ENCODE measurements at places on chromosomes 4 and X.

GRCh38 chr4:150123796-150124677, 45.8 kb downstream of the DCLK2 start:
- ATAC-seq, result no peak

GRCh38 chrX:68365341-68365740, 68.0 kb downstream of the OPHN1 start:
- ATAC-seq, result no peak

GRCh38 chrX:24427747-24428019, 37.4 kb upstream of the PDK3 start:
- no peak for ATAC-seq

DNA sequence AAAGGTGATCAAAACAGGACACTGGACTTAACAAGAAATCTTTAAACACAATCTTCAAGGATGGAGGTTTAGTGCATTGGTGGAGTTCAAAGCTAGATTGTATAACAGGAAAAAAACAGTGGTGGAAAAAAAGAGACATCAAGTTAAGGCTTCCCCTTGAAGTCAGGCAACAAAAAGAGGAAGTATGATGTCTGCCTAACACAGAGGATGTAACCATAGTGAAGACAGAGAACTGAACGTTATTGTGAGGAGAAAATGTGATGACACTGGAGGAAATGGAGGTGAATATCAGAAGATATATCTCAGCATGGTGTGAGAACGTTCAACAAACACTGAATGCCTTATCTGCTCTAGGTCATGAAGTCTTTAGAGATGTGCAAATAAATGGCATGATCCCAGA, 192.4 kb upstream of the AR start:
- ATAC-seq, result no peak

DNA sequence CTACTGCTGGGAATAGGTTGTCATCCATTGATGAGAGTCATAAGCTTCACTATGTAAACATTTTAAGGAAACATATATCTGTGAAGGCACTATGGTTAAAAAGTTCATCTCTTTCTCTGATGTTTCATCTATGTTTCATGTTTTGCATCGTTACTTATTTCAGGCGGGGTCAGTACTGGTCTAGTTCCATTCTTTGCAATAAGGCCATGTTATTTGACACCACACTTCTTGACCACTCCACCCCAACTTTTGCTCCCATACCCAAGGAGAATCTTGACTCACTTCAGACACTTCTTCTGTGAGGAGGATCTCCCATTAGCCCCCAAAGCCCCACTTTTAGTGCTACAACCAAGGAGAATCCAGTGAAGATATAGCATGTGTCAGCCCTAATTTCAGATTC, 119.4 kb downstream of the GRIA3 start:
- ATAC-seq, result no peak

DNA sequence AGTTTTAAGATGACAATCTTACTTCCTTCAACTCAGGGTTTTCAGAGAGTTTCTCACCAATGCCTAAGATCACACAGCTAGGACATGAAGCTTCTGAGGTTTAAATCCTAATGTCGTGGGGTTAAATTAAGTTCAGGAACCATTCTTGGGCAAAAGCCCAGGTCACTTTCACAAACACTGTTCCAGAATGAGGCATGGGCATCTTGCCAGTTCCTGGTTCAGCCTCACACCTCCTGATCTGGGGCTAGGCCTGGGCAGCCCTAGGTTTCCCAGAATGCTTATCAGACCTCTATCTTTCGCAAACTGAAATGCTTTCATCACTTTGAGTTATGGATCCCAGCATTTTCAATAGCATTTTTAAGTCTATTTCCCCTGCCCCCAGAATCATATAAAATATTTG, 224.8 kb upstream of the EDA2R start:
- ATAC-seq, result no peak

DNA sequence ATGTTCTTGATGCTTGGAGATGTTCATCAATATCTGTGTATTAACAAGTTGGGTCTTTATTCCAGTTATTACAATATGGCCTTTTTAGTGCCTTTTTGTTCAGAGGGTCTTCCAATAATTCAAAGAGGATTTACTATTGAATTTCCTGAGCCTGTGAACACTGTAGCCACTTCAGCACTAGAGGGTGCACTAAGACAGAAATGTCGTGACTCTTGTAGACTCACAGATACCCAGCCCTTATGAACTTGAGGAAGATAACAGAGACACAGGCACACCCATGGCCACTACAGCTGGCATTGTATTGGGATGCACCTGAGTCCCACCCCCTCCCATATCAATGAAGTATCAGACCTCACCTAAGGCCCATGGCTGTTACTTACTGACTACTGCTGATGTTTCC, 54.4 kb upstream of the ACTRT1 start:
- no peak for ATAC-seq

- no peak for ATAC-seq
These were observed 481.6 kb upstream of the FSTL5 start for GRCh38 chr4:162645381-162645780.

GRCh38 chrX:30301963-30302362, 7.2 kb downstream of the NR0B1 start:
- ATAC-seq, result no peak

- ATAC-seq, result no peak
These were observed 140.4 kb upstream of the WDFY3 start for GRCh38 chr4:85106805-85107336.

- ATAC-seq, result no peak
These were observed 208.1 kb upstream of the ARSJ start for GRCh38 chr4:114187592-114187991.

Data from activated T-helper 17 cell treated with anti-CD3 and anti-CD28 coated beads, Interleukin-2, amount 50 U/mL, for 72 hours (primary cell).